Activated CD4-positive, alpha-beta T cell treated with anti-CD3 and anti-CD28 coated beads, Interleukin-2, amount 50 U/mL, for 4 hours (primary cell): ENCODE measurements at places on chromosomes 13 and 19.

- peak; percentile 39 for DNase-seq
These were observed 6.4 kb downstream of the EGLN2 start for GRCh38 chr19:40805258-40805868.

DNA sequence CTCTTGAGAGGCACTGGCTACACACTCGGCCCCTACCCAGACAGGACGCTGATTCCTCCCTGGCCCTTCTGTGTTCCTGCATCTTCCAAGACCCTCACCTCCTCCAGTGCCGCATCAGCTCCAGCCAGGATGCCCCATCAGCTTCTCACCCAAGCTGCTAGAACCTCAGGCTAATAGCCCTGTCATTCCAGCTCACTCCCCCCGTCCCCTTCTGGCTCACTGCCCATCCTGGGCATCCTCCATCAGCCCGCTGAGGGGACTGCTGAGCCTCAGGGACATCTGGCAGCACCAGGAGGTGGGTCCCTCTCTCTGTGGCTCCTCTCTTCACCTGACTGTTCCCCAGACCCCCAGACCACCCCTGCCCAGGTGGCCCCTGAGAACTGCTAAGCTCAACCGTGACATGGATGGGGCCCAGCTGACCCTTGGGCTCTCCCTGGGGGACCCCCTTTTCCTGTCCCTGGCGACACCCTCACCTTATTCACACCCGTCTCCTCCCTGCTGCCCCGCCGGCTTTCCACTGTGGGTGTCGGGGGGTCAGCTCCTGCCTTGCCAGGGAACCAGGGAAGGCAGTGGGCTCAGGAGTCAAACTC is 4.8 kb downstream of the FFAR3 start:
- DNase-seq: no peak

GRCh38 chr13:43206838-43207237 is 183.5 kb downstream of the DNAJC15 start:
- DNase-seq: no peak

DNA sequence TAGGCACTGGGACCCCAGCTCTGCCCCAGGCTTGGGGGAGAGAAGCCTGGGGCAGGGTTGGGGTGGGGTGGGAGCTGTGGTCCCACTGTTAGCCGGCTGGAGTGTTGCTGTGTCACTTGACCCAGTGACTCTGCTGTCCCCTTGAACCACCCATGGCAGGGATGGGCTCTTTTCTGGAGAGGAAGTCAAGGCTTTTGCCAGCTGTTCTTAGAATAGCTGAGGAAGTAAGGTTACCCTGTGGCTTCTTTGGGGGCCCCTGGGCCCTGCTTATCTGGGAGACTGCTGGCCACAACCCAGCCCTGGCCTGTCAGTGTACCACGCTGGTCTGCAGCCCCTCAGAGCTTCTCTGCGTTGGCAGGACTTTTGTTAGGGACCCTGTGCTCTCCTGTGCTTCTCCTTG is 9.1 kb downstream of the PNPLA6 start:
- DNase-seq: no peak

GRCh38 chr13:34161931-34162543 is 344.1 kb downstream of the RFC3 start:
- DNase-seq: no peak

GRCh38 chr13:46127358-46128023 is 22.7 kb upstream of the CPB2 start:
- DNase-seq: no peak

GRCh38 chr13:68023838-68024581 is 793.9 kb upstream of the PCDH9 start:
- DNase-seq: no peak

DNA sequence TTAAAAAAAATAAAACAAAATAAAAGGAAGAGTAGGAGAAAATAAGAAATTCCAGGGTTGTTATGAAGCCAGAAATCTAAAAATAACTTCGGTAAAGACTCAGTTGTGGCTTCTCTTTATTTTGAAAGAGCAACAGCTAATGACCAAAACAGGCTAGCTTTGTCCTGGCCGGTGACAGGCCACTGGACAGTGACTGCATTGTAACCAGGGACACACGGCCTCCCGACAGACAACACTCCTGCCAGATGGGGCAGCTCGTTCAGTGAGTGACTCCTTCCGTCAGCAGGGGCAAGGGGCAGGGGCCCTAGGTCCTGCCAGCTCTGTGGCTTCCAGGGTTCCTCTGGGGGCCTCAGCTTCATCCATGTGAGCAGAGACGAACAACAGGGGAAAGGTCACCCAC is 173.4 kb downstream of the KATNAL1 start:
- DNase-seq: no peak

DNA sequence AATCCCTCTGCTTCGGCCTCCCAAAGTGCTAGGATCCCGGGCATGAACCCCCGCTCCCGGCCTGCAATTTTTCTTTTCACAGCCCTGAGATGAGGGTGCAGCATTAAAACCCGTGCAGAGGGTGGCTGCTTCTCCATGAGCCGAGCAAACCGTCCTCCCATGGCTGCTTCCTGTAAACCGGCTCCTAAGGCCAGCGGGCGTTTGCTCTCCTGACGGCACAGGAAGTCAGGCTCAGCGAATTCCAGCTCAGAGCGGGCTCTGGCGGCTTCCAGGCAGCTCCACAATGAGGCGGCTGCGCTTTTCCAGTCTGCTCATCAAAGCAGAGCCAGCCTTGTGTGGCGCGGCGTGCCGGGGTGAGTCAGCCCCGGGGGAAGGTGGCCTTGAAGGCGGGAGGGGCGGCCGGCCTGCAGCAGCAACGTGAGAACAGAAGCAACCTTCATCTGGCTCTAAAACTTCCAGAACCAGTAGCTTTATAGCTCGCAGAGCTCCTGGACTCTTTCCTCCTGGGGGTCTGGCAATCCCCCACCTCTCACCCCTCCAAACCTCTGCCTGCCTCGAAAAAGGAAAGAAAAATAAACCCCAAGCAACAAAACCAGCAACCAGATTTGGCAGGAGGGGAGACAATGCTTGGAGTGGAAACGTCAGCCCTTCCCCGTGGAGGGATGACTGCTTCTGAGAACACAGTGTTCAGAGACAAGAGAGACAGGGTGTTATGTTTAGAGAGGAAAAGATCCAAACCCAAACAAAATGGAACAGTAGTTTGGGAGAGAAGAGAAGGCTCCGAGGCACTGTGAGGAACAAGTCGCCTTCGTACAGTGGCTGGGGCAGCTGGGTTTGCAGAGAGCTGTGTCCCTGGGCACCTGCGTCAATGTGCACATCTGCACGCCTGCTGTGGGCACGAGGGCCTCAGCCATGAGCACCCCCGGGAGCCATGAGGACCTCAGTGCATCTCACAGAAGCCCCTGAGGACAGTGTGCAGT is 67.8 kb downstream of the GADD45B start:
- DNase-seq: peak; percentile 72

- peak; percentile 80 for DNase-seq
These were observed 3.7 kb downstream of the ANGPTL8 start for GRCh38 chr19:11242864-11243797.

DNA sequence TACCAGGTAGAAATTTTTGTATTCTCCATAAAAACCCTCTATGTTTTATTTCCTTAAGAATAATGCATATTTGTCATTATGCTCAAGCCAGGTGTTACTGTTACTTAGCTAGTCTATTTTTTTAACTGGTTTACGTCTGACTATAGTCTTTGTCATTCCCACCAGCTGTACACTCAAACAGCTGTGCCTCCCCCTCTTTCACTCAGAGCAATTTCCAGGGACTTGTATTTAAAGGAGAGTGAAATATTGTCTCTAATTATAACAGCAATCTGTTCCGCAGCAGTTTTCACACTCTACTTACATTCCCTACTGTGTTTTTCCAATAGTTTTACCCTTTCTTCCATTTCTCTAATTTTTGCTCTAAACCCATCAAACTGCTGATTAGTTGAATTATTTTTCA is 813.6 kb upstream of the MIR17HG start:
- DNase-seq: no peak

- DNase-seq: no peak
These were observed 57.4 kb downstream of the ATP11A start for GRCh38 chr13:112747256-112747655.

DNA sequence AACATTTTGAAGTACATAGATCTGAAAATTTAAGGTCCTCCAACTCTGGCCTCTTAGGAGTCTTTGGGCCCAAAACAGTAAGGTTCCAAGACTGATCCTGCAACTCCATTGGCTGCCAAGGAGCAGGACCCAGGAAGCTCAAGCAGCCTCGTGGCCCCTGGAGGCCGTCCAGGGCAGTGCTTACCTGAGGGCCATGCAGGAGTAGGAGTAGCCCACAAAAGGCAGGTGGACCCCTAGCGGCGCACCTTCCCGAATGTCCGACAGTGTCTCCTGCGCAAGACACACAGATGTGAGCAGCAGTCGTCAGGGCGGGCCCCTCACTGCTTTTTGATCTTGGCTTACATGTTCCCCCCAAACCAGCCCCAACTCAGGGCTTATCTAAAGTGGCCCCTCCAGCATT is 5.7 kb upstream of the SIX5 start:
- DNase-seq: no peak

GRCh38 chr19:58556622-58557220 is 1.7 kb downstream of the UBE2M start:
- no peak for DNase-seq

- DNase-seq: no peak
These were observed 1.3 kb upstream of the BSG start for GRCh38 chr19:570937-571565.

DNA sequence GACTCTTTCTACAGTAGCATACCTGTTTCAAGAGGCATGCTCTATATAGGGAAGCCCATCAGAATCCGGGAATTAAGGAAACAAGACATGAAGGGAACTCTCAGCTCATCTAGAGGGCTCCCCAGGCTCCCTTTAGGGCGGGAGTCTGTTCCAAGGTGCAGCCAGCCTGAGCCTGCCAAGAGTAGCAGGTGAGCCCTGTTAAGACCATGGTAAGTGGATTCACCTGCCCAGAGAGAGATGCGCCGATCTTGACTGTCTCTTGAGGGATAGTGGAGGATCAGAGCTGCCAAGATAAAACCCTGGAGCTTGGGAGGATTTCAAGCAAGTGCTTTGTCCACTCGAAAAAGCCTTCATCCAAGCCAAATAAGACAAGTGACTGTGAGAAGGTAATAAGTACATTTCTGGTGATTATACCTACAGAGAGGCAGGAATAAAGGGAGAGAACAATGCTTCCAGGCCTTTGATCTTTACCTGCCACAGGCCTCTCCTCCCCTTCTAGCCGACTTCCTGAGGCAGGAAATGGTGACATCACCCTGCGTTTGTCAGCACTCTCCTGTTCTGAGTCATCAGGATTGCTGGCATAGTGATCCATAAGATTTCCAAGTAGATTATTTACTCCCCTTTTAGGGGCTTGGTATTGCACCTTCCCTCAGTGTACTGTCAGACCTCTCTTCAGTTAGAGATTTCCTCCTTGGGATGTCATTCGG is 31.5 kb downstream of the KLF5 start:
- no peak for DNase-seq

GRCh38 chr13:79932556-79932955 is 408.4 kb downstream of the SPRY2 start:
- DNase-seq: no peak

GRCh38 chr13:97117388-97117910 is 104.7 kb upstream of the MBNL2 start:
- DNase-seq: no peak

GRCh38 chr13:37747071-37747612 is 122.4 kb downstream of the TRPC4 start:
- no peak for DNase-seq

DNA sequence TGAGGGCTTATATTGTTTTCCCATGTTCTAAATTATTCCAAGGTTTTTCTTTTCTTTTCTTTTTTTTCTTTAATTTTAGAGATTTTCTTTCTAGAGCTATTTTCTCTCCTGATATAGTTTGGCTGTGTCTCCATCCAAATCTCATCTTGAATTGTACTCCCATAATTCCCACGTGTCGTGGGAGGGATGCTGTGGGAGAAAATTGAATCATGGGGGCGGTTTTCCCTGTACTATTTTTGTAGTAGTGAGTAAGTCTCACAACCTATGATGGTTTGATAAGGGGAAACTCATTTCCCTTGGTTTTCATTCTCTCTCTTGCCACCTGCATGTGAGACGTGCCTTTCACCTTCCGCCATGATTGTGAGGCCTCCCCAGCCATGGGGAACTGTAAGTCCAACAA is 1906.4 kb upstream of the PRR20A start:
- DNase-seq: no peak
